ENCODE measurements at places on chromosomes 7 and 10.

DNA sequence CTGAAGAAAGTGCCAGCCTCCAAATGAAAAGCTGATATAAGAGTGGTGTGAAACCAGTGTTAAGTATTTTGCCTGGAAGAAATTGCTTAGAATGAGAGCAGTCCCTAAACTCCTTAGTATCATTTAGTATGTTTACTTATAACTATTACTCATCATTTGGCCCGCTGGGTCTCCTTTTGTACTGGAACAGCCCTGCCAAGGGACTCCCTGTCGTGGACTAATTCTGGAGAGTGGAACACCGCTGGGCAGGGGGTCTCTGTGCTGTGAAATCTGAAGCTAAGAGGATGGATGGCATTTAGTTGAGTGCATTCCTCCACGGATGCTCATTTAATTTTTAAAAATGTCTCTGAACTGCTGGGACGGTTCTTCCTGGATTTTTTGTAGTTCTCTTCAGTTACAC lies 889.9 kb upstream of the C7orf33 start:
- DNase-seq: no peak

DNA sequence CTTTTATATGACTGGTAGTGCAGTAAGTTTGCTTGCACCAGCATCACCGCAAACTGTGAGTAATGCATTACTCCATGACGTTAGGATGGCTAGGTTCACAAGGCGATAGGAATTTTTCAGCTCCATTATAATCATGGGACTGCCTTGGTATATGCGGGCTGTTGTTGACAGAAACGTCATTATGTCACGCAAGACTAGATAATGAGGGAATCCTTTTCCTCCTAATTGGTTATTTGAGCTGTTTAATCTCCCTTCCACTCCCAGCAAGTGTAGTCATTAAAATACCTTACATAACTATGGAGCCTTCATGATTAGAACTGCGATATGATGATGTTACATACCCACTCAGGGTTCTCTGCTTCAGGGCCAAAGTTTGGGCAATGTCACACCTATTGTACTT lies 17.3 kb downstream of the KLLN start:
- DNase-seq: no peak

GRCh38 chr10:119521443-119522204 lies 20.9 kb downstream of the RGS10 start:
- peak; percentile 16 for DNase-seq

- DNase-seq: no peak
These were observed 28.1 kb upstream of the TRIL start for GRCh38 chr7:28986028-28986764.

DNA sequence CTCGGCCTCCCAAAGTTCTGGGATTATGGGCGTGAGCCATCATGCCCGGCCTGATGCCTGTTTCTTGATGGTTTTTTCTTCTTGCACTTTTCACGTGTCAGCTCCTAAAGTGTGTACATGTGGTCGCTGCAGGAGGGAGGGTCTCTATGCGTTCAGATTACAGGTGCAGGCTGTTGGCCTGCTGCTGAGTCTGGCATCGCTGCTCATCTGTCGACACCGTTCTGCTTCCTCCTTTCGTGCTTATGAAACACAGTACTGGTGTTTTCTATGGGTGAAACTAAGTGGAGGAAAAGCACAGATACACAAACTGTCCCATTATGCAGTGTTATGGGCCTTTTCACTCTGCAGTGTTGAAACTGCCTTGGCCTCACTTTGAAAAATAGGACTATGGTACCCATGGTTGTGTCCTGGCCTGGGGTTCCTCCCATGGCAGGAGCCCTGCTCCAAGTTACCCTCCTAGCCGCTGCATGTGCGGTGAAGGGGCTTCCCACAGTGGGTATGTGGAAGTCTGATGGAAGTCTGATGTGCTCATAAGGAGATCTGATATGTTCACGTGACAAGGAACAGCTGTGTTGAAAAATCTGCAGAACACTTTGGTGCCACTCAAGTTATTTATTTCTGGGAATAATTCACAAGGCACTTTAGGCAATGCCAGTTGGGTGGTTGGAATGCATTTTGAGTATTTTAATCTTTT lies 23.5 kb downstream of the OGDH start:
- DNase-seq: no peak

- no peak for DNase-seq
These were observed 79.8 kb upstream of the PTN start for GRCh38 chr7:137423321-137423720.

DNA sequence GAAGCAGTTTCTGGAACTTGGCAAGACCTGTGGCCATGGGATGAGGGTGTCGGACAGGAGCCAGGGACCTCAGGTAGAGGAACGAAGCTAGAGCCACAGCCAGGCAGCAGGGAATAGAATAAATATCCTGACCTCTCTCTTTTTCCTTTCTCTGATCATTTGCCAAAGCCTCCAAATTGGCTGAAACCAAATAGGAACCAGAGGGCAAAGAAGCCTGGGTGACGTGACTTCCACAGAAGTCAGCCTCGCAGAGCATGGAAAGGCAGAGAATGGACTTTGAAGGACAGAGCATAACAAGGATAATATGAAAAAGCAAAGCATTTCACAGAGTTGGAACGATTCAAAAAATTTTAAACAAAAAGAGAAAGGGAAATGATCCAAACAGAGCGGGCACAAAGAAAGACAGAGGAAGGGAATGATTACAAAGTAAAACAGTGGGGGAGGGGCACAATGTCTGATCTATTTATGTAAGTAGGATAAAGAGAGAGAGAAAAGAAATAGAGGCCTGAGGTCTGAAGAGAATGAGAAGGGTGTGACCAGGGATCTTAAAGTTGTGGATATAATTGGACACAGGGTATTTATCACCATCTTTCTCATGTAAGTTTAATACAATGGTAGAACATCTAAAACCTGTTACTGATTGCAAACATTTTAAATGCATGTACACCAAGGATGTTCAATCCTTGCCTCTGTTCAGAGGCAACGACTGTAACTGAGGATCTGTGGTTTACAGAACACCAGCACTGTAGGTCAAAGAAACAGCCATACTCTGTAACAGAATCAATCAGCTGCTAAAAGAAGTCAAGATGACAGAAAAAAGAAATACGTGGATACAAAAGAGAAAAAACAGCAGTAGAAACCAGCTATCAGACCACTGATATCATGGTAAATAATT lies 4.5 kb upstream of the ZEB1 start:
- DNase-seq: no peak

DNA sequence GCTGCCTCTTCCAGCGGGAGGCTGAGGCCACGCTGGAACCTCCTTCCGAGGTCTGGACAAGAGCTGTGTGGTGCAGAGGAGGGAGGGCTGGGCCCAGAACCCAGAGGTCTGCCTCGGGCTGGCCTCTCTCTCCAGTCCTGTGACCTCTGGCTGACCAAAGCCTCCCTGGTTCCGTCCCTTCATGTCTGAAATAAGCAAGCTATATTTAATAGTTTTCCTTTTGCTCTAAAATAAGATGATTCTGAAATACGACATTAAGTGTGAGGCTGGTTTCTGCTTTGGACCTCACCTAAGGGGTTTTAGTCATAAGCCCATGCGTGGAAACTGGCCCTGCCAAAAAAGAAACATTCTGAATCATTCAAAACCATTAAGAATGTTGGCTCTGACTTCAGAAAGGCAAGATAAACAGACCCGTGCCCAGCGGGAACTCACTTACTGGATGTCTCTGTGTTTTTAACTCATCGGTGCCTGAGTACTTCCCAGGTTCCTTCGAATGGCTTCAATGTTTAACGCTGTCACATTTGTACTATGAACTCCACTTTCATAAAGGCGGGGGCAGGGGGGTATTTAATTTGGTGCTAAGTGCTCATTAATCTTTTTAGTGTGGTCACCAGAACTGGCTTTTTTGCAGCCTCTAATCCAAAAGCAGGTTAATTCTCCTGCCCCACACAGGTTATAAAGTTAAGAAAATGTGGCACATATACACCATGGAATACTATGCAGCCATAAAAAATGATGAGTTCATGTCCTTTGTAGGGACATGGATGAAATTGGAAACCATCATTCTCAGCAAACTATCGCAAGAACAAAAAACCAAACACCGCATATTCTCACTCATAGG lies 157.5 kb upstream of the KLF14 start:
- DNase-seq: no peak

- no peak for DNase-seq
These were observed 33.9 kb upstream of the PROSER2 start for GRCh38 chr10:11789306-11789705.

- DNase-seq: no peak
These were observed 26.5 kb upstream of the WNT16 start for GRCh38 chr7:121302214-121302745.

GRCh38 chr7:29077854-29078253 lies 68.5 kb downstream of the CPVL start:
- DNase-seq: no peak

GRCh38 chr7:47809387-47809786 lies 138.9 kb downstream of the PKD1L1 start:
- no peak for DNase-seq

DNA sequence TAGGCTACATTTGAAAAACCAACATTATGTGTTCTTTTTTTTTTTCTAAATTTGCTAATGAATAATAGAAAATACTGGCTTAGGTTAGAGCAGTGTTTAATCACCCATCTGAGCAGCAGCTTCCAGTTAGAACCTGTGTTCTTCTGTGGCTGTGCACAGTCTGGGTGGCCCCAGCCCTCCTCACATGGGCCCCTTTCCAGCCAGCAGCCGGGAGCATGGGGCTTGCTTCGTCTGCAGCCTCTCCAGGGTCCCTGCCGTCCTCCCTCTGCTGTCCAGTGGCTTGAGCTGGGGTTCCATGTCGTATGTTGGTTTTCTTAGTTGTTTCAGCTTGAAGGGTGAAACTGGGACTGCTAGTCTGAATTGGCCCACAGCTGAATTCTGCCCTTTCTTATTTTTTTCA lies 37.3 kb downstream of the BNIP3 start:
- no peak for DNase-seq

DNA sequence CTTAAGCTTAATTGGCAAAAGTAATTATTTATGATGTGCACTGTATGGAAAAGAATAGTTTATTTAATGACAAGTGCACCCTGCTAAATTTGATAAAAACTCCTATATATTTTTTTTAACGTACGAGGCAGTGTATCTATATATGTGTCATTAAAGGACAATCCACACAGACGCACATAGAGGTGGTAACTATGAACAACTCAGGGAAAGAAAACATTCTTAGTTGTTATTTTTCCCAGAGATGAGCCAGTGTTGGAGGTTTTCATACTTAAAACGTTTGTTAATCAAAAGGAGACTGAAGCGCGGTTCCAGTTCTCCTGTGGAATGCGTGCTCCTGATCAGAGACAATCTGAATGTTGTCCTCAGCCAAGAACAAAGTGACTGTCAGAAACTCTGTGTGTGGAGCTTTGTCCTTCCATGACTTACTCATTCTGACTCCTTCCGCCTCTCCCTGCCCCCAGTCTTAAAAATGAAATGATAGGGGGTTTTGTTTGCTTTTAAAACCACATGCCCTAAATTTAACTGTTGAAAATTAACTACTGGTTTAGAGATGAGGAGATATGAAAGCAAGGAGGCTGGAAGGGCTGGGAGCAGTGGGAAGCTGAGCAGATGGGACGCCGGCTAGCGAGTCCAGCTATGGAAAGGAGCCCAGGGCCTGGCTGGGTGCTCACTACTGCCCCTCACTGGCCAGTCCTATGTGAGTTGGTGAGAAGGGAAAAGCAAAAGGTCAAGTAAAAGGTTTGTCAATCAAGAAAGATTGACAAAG lies 99.6 kb downstream of the SVIL start:
- no peak for DNase-seq

Data from erythroblast (primary cell).